Fibroblast of lung (primary cell): ENCODE measurements at places on chromosomes 7 and 10. TPM values are rescaled to one million over a fixed set of nuclear protein-coding genes. Genes with fewer than 3 reads are reported as not detected.

The VSIR gene
- total RNA-seq = 24.4 and 44.1 TPM in 2 replicates

DNA sequence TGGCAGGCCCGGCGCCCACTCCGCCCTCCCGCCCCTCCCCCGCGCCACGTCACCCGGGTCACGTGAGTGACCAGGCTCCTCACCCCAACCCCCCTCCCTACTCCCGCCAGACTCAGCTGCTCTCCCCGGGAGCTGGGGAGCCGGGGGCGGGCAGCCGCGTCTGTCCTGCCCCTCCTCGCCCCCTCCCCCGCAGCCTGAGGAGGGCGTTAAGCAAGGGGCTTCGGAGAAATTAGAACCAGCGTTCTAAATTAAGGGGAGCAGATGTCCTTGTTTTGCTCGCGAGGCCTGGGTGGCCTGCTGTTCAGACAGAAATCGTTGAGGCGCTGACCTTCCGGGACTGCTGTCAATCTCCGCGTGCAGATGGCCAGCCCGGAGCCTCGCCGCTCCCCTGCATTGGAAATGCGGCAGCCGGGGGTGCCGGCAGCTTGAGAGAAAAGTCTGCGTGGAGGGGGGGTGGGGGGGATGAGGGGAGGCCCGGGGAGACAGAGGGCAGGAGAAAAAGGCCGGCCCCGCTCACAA, 102.2 kb upstream of the ZNF438 start:
- DNase-seq = peak; percentile 79

GRCh38 chr10:89414879-89415821, 782 bp downstream of the IFIT5 start:
- peak; percentile 51 for DNase-seq

DNA sequence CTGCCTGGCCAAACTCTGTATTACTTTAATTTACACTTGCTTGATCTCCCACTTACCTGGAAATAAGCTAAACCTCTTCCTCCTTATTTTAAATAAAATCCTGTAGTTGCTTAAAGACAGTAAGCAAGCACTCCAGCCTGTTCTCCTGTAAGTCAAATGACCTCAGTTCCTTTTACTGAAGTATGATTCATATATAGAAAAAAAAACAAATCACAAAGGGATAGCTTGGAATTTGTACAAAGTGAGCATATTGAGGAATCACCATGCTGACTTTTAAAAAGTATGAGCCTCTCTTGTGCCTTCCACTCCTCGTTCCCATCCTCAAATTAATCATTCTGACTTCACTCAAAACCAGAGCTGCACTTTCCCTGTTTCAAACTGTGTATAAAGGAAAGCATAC, 52.0 kb downstream of the C10orf90 start:
- no peak for DNase-seq

The TFEC gene
- total RNA-seq = under 0.01 and 0.17 TPM in 2 replicates

DNA sequence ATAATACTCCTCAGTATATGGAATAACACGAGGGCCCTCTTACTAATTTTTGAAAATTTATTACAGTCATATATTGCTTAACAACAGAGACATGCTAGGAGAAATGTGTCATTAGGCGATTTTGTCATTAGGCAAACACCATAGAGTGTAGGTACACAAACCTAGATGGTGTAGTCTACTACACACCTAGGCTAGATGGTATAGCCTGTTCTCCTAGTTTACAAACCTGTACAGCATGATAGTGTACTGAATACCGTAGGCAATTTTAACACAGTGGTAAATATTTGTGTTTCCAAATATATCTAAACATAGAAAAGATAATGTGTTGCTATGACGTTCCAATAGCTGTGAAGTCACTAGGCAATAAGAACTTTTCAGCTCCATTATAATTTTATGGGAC, 12.8 kb downstream of the OR2F1 start:
- DNase-seq = no peak

The COL26A1 gene
- total RNA-seq = not detected in 2 replicates

The POR gene
- 105 and 207 TPM in 2 replicates for total RNA-seq

- peak; percentile 79 for DNase-seq
Observed at GRCh38 chr10:92891885-92892690, 43.8 kb downstream of the EXOC6 start.

DNA sequence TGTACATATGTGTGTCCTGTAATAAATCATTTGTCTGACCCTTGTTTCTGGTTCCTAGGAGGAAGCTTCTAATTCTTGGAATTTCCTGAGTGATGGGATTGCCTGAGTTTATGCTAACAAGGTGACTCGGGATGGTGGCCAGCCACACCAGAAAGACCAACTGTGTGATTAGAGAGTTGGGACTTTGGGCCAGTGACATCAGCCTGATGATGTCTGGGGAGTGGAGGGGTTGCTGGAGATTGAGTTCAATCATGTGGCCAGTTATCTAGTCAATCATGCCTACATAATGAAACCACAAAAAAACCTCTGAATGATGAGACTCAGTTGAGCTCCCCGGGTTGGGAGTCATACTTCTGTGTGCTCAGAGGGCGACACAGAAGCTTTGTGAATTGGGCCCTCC, 23.5 kb upstream of the CARD11 start:
- no peak for DNase-seq

DNA sequence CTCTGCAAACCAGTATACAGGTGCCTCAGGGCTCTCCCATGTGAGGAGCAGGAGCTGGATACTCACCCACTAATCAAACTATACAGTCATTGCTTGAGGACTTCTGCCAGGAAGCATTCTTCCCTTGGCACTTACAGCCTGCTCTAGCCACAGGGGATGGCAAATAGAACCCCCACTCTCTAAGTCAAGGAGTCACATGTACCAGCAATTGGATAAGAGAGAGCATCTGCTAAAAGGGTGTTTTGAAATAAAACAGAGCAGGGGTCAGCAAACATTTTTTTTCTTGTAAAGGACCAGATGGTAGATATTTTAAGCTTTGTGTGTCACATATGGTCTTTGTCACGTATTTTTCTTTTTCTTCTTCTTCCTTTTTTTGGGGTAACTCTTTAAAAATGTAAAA, 865.2 kb upstream of the GHITM start:
- no peak for DNase-seq

GRCh38 chr7:131098527-131098926, 229.1 kb upstream of the MKLN1 start:
- DNase-seq = no peak

The MSMB gene
- total RNA-seq = not detected in 2 replicates

The RNF32 gene
- 2.6 and 2.8 TPM in 2 replicates for total RNA-seq

DNA sequence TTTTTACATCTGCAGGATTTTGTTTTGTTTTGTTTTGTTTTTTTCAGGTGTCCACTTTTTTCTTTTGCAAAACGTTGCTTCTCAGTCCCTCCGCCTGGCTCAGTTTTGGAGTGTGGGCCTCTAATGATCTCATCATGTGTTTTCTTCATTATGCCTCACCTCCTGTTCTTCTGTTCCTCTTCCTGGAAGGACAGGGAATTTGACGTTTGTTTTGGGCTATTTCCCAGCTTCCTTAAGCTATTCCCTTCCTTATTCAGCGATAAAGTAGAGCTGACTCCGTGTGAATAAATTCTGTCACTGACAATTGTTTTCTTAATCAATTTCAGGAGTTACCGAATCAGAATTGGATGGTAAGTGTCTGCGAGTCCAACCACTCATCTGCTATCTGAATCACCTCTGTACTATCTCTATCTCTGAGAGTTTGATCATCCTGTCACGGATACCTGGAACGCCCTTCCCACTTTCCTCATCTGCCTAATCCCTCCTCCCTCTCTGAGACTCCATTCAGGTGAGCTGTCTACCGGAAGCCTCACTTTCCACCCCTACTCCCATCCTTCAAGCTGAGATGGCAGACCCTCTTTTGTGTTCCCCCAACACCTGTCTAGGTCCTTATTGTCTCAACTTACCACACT, 218.4 kb downstream of the GATA3 start:
- no peak for DNase-seq

- DNase-seq = no peak
Observed at GRCh38 chr7:138892812-138893211, 88.4 kb downstream of the KIAA1549 start.

DNA sequence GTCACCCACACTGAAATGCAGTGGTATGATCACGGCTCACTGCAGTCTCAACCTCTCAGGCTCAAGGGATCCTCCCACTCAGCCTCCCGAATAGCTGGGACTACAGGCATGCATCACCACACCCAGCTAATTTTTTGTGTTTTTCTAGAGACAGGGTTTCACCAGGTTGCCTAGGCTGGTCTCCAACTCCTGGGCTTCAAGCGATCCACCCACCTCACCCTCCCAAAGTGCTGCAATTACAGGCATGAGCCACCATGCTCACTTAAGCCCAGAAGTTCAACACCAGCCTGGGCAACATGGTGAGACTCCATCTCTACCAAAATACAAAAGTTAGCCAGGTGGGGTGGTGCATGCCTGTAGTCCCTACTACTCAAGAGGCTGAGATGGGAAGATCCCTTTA, 33.5 kb downstream of the GDI2 start:
- DNase-seq = no peak

The TRIL gene
- 0.17 and 0.77 TPM in 2 replicates for total RNA-seq

The APBB1IP gene
- 1.5 and 3.1 TPM in 2 replicates for total RNA-seq

- DNase-seq = no peak
Observed at GRCh38 chr7:81665236-81665635, 104.6 kb downstream of the HGF start.

The KCNIP2 gene
- total RNA-seq = 0.77 and 1.8 TPM in 2 replicates

GRCh38 chr7:156041398-156041797, 229.1 kb upstream of the SHH start:
- DNase-seq = no peak

DNA sequence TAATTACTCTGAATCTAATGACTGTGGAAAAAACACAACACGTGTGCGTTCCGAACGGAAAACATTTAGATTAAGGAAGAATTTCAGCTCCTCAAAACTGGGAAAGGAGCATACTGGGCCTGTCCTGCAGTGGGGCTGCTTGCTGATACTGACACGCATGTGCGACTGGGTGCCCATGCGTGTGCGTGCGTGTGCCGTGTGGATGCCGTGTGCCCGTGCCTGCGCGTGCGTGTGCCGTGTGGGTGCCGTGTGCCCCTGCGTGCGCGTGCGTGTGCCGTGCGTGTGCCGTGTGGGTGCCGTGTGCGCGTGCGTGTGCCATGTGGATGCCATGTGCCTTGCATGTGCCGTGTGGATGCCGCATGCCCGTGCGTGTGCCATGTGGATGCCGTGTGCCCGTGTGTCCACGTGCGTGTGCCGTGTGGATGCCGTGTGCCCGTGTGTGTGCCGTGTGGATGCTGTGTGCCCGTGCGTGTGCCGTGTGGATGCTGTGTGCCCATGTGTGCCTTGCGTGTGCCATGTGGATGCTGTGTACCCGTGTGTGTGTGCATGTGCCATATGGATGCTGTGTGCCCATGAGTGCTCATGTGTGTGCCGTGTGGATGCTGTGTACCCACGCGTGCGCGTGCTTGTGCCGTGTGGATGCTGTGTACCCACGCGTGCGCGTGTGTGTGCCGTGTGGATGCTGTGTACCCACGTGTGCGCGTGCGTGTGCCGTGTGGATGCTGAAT, 28.2 kb downstream of the PWWP2B start:
- DNase-seq = no peak

DNA sequence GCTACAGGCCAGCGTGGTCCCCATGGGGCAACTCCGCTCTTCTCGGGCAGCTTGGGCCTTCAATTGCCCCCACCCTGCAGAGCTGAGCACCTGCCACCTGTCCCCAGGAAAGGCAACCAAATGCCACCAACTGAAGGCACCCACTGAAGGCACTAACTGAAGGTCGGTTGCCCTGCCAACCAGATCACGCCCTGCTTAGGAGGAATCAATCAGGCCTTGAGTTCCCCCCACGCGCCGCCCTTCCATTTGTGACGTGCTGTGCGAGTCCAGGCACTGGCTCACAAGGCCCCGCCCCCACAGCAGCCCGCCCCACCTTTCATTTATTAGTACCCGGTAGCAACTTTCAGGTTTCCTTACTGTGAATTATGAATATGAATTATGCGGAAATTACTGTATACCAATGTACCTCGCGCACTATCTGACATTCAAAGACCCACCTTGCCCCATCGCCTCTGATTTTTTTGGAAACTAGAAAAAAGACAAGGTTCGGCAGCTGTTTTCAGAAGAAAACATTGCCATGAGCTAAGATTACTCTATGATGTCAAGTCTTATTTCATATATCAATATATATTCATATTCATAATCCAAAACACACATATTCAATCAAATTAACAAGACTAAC, 83.6 kb upstream of the ABI1 start:
- no peak for DNase-seq

GRCh38 chr10:133475425-133475734, 21.6 kb downstream of the SCART1 start:
- DNase-seq = no peak

DNA sequence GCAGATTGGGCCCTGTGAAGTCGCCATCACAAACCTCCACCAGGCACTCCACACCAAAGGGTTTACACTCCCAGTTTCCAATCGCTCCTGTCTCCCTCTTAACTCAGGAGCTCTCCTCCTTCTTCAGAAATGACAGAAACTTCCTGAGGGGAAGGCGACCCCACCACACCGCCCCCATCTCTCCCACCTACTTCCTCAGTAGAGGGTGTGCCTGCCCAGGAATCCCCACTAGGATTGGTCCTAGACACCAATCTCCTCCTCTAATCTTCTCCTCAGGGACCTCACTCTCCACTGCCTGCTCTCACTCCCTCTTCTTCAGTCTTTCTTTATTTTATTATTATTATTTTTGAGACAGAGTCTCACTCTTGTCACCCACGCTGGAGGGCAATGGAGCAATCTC, 5.9 kb upstream of the INSIG1 start:
- DNase-seq = no peak
